Stimulated activated CD8-positive, alpha-beta memory T cell treated with anti-CD3 and anti-CD28 coated beads, Interleukin-2, amount 100 ng/mL, for 1 hour (primary cell): ENCODE measurements at places on chromosomes 6 and 20.

- DNase-seq = peak; percentile 59
These were observed 7.6 kb upstream of the TAAR9 start for GRCh38 chr6:132530293-132530974.

DNA sequence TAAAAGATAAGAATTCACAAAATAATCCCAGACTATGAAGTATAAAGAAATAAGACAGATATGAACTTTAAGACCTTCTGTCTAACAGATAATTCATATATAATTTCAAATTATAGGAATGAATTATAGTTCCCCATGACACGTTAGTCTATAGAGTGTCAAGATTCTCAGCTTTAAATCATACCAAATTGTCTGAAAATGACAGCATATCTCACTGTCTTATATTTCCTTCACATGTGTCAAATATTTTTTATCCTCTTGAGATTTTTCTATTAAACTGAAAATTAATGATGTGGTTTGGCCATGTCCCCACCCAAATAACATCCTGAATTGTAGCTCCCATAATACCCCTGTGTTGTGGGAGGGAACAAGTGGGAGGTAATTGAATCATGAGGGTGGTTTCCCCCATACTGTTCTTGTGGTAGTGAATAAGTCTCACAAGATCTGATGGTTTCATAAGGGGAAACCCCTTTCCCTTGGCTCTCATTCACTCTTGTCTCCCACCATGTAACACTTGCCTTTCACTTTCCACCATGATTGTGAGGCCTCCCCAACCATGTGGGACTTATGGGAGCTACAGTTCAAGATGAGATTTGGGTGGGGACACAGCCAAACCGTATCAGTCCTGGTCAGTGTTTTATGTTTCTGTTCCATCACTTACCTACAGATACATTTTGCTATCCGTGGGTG, 825.3 kb upstream of the GJE1 start:
- no peak for DNase-seq

DNA sequence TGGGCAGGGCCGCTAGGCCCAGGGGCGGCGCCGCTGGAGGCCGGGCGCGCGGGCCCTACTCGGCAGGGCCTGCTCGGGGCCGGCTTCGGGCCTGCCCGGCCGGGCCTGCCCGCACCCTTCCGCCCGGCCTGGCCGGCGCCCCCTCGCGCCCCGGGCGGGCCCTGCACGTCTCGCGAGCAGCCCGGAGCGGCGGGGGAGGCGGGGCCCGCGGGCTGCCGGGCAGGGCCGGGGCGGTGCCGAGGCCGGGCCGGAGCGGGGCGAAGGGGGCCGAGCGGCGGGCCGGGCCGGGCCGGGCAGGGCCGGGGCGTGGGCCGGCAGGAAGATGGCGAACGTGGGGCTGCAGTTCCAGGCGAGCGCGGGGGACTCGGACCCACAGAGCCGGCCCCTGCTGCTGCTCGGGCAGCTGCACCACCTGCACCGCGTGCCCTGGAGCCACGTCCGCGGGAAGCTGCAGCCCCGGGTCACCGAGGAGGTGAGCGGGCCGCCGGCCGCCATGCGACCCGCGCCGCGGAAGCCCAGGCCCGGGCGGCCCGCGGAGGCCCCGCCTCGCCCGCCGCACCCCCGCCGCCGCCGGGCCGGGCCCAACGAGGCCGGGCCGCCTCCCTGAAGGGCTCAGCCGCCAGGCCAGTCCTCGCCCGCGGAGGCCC, at the start of gene NPEPL1:
Gene NPEPL1, plus strand, starts transcription at position 222 of the 647 bp plus-strand sequence. Its CDS starts 101 bp downstream, at position 323.
- DNase-seq = peak; percentile 33

GRCh38 chr6:151763303-151763702, 44.2 kb upstream of the ESR1 start:
- no peak for DNase-seq

GRCh38 chr6:155340464-155341129, 26.3 kb upstream of the TFB1M start:
- no peak for DNase-seq

GRCh38 chr6:156900292-156900691, 123.1 kb downstream of the ARID1B start:
- no peak for DNase-seq

GRCh38 chr6:27804851-27805250, 107.3 kb downstream of the OR2B2 start:
- no peak for DNase-seq

DNA sequence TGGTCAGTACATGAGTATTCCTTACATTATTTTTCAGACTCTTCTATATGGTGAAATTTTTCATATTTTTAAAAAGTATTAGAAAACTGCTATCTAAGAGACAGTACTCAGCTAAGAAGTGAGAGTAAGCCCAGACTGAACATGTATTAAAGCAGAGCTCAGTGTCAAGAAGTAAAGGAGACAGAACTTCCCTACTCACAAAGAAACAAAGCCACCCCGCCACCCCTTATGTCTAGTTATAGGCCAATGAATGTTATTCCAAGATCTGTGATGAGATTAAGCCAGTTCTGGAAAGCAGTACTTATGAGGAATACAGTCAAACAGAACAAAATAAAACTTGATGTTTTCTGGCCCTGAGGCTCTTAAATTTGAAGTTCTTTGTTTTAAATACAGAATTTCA, 114.5 kb downstream of the RNGTT start:
- no peak for DNase-seq

GRCh38 chr6:49463612-49463967, 420 bp downstream of the CENPQ start:
- DNase-seq = no peak

DNA sequence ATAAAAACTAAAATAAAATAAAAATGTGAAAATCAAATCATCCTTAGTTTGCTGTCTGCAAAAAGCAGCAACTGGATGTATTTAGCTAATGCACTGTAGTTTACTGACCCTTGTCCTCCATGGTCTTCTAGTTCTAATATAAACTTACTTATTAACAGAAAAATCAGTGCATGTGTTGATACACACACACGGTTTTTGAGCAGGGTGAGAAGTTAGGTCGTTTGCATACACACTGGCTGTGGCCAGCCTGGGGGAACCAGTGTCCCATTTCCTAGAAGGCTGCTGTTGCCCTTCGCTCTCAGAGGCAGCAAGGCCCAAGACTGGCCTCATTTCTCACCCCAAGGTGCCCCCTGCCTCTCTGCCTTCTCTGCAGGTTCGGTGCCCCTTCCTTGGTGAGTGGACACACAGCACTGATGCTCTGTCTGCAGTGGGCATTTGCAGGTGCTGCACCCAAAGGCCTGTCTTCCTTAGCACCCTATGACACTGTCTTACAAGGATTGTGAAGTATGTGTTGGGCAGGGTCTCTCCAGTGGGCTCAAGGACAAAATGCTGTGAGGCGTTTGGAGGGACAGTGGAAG, 168.5 kb downstream of the SCP2D1 start:
- DNase-seq = no peak

DNA sequence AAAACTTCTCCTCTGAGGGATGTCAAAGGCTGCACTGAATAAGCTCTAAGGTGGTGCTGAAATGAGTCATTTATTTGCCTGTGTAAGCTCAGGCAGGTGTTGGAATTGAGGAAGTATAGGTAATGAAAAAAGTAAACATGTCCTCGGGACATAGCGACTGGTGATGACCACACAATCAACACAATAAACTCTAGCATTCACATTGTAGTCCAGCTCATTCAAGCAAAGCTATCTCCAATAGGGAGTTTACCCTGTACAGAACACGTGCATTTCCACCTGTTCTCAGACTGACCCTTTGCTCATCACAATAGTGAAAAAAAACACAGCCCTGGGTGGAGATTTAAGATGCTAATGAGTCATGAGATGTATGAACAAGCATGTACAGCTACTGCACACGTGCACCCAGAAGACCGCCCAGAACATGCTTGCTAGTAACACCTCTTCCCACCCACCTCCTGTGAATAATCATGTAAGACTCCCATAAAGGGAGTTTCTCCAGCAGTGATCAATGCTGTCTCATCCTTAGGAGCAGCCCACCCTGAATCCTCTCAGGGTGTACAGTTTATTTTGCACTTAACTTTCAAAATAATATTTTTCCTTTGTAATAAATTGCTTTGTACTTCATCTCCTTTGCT, 33.0 kb upstream of the POU5F1 start:
- no peak for DNase-seq

DNA sequence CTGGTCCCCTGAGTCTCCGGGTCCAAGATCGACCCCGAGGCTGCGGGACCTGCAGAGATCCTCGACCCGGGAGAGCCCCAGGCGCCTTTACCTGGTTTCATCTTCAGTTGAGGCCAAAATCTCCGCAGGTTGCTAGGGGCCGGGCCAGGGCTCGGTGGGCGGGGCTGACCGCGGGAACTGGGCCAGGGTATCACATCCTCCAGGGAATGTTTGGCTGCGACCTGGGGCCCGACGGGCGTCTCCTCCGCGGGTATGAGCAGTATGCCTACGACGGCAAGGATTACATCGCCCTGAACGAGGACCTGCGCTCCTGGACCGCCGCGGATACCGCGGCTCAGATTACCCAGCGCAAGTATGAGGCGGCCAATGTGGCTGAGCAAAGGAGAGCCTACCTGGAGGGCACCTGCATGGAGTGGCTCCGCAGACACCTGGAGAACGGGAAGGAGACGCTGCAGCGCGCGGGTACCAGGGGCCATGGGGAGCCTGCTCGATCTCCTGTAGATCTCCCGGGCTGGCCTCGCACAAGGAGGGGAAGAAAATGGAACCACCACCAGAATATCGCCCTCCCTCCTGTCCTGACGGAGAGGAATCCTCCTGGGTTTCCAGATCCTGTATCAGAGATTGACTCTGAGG, 53.8 kb upstream of the POLR1H start:
- DNase-seq = no peak

DNA sequence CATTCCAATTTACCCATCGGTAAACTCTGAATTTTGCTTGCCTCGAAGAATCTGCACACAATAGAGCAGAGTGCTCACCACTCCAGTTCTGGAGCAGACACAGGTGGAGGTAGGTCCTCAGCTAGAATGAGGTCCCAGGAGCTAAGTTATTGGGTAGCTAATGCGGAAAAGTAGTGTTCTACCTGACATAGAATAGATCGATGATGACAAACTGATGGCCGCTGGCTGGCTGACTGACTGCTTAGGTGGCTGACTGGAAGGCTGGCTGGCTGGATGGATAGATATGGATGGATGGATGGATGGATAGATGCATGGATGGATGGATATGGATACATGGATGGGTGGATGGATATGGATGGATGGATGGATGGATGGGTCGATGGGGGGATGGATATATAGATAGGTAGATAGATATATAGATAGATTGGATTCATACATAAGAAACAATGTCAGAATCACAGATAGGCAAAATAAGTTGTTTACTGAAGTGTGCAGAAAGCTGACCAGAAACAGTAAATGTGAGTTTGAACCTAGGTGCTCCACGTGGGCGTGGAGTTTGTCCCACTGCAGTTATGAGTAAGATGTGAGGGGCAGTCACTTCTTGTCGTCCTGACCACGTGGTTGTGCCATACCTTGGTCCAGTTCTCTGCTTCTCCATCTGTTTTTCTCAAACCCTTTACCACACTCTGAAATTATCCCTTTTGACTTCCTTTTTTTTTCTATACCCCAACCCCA, 62.1 kb downstream of the TBXT start:
- no peak for DNase-seq

GRCh38 chr6:35392111-35392702, 49.8 kb downstream of the PPARD start:
- DNase-seq = no peak
